ENCODE measurements at places on chromosomes 7 and 10.

DNA sequence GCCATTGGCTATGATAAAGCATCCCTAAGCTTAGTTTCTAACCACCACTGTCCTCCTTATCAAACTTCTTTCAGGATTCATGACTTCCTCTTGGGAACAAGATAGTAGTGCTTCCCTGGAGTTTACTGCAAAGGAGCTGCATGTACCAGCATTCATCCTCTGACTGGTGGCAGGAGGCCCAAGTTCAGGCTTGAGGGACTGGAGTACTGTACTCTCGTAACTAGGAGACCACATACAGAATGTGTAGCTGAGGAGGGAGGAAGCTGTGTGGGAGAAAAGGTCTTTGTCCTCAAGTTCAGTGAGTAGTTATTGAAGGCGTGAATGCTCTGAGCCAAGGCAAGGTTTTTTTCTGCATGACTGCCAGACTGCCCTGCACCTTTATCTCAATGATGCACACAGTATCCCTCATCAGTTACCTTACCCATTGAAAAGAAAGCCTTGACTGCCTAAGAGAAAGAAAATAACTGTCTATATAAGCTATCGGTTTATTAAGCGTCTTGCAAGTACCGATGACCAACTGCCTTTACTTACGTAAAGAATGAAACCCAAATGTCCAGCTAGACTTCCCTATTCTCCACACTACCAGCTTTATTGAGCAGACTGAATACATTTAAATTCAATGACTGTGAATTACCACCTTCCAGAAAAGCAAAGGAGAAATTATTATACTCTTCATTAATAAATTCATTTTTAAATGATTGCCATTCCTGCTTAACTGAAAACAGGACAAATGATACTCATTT lies 12.8 kb downstream of the SCRN1 start:
- DNase-seq = peak; percentile 52

DNA sequence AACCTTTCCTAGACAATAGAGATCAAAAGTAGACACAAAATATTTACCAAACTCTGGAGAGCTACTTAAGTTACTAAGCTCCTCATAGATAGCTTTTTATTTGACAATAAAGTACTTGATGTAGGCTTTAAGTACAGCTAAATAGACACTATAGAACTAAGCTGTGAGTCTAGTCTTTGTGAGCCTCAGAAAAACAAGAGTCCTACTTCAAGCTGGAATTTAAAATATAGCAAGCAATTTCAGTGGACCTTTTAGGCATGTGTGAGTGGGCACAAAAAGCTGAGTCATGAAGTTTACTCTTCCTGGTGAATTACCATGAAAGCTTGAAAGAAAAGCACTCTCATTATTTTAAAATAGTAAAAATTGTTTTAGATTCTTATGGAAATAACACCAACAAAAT lies 76.1 kb downstream of the ADD3 start:
- DNase-seq = no peak

- DNase-seq = no peak
These were observed 255.6 kb upstream of the BMPER start for GRCh38 chr7:33649476-33650441.

- DNase-seq = no peak
These were observed 160.8 kb downstream of the CHN2 start for GRCh38 chr7:29355388-29355787.

GRCh38 chr10:101941871-101942270 lies 98.3 kb upstream of the KCNIP2 start:
- DNase-seq = no peak

DNA sequence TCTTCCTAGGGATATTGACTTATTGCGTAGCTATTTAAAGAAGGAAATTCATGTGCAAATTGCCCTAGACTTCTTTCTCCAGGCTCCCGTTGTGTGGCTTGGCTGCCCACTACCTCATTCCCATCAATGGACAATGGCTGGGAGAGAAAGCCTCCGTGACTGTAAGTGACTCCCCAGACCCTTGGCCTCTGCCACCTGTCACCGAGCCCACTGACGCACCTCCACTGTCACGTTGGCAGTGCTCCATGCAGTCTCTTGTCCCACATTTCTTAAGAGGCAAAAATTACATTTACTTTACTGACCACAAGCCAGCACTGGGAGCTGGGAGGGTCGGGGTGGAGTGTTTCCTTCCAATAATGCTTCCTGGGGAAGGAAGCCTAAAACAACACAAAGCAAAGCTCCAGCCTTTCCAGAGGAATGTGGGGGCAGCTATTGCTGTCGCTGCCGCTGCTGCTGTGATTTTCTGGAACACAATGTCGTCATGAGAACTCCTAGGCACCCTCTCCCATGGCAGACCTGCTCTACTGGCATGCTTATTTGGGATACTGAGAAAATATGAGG lies 89.7 kb upstream of the STEAP1B start:
- DNase-seq = peak; percentile 82

- no peak for DNase-seq
These were observed 10.8 kb downstream of the CCNY start for GRCh38 chr10:35347121-35347562.
